ENCODE measurements at places on chromosomes 16 and 17.

DNA sequence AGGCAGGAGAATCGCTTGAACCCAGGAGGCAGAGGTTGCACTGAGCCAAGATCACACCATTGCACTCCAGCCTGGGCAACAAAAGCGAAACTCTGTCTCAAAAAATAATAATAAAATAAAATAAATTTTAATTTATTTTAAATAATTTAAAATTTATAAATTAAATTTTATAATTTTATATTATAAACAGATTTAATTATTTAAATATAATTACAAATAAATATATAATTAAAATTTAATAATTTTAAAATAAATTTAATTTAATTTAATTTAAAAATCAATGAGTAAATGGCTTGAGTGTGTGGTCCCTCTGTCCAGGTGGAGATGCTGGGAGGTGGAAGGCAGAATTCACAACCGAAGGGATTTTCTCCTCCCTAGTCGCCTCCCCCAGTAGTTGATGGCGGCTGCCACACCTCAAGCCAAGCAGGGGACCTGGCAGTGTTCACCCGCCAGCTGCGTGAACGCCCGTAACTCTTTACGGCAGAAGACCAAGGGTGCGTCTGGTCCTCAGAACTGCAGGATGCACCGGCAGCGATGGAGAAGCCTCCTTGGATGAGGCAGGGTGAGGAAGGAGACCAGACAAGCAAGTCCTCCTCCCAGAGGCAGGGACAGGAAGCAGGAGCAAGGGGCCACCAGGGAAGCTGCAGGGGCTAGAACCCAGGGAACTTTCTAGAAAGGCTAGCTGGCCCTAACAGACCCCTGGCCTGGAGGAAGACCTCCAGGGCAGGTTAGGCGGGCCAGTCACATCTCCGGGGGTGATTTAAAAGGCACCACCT, 22.9 kb upstream of the KRT17 start:
- DNase-seq = no peak

GRCh38 chr16:28475221-28475620, 3.1 kb upstream of the NPIPB7 start:
- DNase-seq = no peak

DNA sequence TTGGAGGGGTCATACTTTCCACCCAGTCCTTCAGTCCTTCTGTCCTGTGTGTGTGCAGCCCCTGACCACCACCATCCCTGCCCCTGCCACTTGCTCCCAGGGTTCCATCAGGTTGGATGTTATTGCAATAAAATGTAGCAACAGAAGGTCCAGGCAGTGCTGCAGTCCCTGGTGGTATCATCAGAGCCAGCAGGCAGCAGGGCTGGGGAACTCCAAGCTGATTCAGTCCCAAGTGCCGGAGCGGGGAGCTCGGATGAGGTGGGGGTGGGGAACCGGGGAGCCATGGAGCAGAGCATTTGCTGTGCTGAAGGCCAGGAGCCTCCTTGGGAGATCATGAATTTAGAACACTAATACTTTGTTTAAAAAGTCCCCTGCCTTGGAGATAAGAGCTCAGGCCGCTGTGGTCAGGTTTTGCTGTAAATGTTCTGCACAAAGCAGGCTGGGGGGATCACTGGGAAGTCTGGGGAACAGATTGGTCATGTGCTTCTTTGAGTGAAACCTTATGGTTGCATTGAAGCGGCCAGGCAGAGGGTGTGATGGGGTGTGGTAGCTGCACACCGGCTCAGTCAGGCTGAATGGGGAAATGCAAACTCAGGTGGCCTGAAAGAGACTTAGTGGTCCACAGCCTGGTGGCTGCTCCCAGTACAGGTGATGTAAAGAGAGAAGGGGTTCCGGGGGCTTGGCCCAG, 225.9 kb downstream of the SEC14L1 start:
- no peak for DNase-seq

DNA sequence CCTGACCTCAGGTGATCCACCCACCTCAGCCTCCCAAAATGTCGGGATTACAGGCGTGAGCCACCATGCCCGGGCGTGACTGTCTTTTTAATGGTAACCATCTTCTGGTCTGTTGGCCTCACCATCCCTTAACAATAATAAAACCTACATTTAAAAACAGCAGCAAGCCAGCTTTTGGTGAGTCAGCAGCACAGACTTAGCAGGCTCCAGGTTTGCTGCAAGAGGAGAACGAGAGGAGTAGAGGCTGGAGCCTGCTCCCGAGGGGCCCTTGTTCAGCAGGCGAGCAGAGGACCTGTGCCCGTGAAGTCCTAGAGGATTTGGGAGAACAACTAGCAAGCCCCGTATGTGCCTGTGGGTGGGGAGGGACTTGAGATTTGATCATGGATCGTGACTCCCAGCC, 35.7 kb downstream of the MYH13 start:
- DNase-seq = no peak

- no peak for DNase-seq
These were observed 83.8 kb downstream of the VPS53 start for GRCh38 chr17:630801-631200.

DNA sequence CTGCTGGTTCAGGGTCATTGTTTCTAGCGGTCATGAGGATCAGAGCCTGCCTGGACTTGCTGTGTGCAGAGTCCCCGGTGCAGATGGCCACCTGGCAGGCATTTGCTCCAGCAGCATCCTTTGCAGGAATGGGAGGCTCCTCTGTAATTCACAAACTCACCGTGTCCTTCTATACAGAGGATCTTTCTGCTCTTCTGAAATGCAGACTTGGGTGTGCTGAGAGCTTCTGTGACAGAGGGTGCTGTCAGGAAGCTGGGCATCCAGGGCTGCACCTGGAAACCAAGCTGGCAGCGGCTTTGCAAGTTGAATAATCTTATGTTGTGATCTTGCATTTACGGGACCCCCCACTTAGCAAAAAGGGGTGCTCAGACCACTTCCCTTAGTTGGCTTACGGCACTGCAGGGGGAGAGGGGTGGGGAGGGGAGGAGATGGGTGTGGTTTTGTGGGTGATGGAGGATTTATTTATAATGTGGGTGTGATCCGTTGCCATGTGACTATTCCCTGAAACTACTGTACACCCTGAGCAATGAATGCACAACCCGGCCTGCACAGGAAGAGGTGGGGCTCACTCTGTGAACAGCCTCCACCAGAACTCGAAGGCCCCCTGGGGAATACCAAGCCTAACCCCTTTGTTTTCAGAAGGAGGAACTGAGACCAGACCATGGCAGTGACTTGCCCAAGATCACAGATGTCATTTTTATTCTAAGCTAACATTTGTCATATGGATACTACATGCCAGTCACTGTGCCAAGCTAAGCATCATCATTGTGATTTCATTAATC, 178.3 kb downstream of the PRKCB start:
- DNase-seq = peak; percentile 43

- DNase-seq = peak; percentile 38
These were observed 873 bp downstream of the NPLOC4 start for GRCh38 chr17:81635973-81636504.

- DNase-seq = peak; percentile 15
These were observed 192.4 kb downstream of the SEC14L1 start for GRCh38 chr17:77332981-77333685.

DNA sequence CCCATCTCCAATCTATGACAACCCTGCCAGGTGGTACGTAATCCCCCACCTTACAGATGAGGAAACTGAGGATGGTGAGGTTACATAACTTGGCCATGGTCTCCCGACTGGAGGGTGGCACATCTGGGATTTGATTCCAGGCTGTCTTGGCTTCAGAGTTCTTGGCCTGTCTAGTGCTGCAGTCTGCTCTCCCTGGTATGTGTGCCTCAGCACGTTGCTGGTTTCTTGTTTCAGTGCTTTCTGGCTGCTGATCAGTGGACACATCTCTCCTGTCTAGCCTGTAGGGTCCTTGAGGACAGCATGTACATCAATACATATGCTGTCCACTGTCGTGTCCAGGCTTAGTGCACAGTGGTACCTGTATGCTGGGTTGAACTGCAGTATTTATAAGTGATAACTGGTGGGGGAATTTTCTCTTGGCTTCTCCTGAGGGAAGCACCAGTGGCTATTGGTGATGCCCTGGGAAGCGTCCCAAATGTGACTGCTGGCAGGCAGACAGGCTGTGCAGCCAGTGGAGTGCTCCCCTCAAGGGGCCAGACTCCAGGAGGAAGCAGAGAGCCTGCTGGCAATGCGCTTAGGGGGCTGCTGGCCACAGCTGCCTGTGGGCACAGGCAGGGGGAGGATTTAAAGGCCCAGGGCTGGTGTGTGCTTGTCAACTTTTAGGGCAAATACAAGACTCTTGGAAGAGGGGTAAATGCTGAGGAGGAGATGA, 14.4 kb downstream of the CTRL start:
- DNase-seq = no peak

DNA sequence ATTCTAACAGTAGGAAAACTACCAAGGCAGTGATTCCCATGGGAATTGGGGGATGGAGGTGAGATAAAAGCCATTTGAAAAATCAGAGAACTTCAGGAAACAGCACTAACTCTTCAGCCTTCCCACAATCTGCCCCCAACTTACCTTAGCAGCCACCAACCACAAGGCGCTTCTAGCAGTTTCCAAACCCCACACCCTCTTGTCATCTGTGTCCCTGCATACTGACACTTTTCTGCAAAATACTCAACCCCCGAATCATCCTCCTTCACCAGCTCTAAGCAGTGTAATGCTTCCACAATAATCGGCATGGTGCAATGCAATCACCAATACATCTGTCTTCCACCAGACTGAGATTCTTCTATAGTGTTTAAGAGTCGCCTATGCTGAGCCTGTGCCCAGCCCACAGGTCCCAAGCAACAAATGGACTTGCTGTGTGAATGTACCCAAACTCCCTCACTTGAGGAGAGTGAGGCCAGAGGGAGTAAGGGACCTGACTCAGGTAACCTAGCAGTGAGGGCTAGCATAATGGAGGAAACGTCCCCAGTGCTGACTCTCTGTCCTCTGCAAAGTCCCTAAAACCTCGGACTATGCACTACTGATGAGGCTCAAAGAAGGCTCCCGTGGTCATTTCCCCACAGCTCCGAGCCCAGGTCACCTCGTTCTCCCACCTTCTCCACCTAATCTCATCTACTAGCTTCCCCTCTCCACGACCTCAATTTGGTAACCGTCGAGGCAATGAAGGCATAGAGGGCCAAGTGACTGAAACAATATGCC, 943 bp downstream of the DYNC1LI2 start:
- DNase-seq = no peak

DNA sequence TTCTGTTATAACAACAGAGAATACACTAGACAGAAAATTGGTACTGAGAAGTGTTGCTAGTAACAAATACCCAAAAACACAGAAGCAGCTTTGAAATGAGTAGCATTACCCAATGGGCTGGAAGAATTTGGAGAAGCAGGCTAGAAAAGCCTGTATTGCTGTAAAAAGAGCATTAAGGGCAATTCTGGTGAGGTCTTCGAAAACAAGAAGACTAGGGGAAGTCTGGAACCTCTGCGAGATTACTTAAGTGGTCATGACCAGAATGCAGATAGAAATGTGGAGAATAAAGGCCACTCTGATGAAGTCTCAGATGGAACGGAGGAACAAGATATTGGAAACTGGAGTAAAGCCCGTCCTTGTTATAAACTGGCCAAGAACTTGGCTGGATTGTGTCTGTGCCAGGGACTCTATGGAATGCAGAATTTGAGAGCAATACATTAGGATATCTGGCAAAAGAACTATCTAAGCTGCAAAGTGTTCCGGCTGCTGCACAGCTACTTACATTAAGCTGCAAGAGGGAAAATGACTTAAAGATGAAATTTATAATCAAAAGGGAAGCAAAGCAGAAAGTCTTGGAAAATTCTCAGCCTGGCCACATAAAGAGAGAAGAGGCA, 44.9 kb upstream of the PEMT start:
- DNase-seq = no peak

GRCh38 chr17:36934692-36935630, 2.3 kb upstream of the LHX1 start:
- DNase-seq = no peak

- no peak for DNase-seq
These were observed 172.7 kb upstream of the CCL2 start for GRCh38 chr17:34082404-34082803.

GRCh38 chr17:39064819-39065218, 86.6 kb downstream of the PLXDC1 start:
- no peak for DNase-seq

GRCh38 chr16:24993722-24994686, 21.2 kb downstream of the ARHGAP17 start:
- no peak for DNase-seq

- DNase-seq = peak; percentile 22
These were observed 17.1 kb downstream of the PMP22 start for GRCh38 chr17:15247891-15248529.

DNA sequence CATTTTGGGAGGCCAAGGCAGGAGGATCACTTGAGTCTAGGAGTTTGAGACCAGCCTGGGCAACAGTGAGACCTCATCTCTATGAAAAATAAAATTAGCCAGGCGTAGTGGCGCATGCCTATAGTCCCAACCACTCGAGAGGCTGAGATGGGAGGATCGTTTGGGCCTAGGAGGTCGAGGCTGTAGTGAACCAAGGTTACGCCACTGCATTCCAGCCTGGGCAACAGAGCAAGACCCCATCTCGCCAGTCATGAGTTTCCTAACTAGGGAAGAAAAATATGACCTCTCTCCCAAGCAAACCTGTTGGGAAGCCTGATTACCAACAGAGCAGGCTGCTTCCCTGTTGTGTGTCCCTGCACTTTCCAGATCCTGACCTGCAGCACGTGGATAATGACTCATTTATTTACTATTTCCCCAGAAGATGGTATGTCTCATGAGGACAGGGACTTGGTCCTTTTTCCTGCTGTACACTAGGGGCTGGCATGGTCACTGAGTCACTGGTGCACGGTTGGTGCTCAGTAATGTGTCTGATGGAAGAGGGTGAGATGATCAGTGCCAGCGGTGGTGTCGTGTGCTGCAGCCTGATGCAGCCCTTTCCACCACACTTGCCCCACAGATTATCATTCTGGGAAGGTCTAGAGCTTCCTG, 30.8 kb downstream of the NMT1 start:
- no peak for DNase-seq

GRCh38 chr17:20733923-20734322, 154.4 kb downstream of the CDRT15L2 start:
- DNase-seq = no peak

DNA sequence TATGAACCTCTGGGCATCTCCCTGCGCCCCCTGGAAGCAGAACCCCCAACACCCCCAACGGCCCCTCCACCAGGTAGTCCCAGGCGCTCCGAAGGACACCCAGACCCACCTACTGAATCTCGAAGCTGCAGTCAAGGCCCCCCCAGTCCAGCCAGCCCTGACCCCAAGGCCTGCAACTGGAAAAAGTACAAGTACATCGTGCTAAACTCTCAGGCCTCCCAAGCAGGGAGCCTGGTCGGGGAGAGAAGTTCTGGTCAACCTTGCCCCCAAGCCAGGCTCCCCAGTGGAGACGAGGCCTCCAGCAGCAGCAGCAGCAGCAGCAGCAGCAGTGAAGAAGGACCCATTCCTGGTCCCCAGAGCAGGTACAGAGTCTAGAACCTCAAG, 1.5 kb downstream of the BCL6B start:
- no peak for DNase-seq
